ENCODE measurements at places on chromosomes 7 and 10.

- DNase-seq, result no peak
Measured at GRCh38 chr10:43640603-43641002, 8.1 kb downstream of the ZNF32 start.

DNA sequence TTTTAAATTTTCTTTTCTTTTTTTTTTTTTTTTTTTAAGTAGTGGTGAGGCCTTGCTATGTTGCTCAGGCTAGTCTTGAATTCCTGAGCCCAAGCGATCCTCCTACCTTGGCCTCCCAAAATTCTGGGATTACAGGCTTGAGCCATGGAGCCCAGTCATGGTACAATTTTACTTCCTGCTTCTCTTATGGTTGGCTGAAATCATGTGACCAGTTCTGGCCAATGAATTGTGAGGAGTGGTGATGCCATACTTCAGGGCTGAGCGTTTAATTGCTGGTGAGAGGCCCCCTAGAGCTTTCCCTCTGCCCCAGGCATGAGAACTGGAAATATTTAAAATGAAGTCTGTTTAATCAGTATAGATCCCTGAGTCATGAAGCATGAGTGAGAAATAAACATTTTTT lies 22.2 kb upstream of the BAIAP2L1 start:
- peak; percentile 31 for DNase-seq

DNA sequence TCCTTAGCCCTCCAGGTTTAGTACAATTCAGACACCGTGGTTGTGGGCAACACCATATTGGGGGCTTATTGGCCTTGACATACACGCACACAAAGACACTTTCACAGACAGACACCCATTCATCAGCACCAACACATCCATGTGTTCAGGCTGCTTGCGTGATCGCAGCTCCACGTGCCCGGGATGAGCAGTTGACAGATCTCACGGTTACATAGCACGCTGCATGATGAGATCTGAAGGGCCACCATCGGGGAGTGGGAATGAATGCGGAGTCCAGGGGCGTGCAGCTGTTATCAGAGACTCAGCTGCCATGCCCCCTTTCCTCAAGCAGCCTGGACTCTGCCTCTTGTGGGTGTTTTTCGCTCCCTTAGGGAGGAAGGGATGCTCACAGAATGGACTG lies 285.2 kb downstream of the USP6NL start:
- no peak for DNase-seq

GRCh38 chr10:3782451-3783315 lies 2.3 kb downstream of the KLF6 start:
- peak; percentile 80 for DNase-seq

- DNase-seq, result no peak
Measured at GRCh38 chr10:108307925-108308312, 1143.4 kb upstream of the SORCS1 start.

DNA sequence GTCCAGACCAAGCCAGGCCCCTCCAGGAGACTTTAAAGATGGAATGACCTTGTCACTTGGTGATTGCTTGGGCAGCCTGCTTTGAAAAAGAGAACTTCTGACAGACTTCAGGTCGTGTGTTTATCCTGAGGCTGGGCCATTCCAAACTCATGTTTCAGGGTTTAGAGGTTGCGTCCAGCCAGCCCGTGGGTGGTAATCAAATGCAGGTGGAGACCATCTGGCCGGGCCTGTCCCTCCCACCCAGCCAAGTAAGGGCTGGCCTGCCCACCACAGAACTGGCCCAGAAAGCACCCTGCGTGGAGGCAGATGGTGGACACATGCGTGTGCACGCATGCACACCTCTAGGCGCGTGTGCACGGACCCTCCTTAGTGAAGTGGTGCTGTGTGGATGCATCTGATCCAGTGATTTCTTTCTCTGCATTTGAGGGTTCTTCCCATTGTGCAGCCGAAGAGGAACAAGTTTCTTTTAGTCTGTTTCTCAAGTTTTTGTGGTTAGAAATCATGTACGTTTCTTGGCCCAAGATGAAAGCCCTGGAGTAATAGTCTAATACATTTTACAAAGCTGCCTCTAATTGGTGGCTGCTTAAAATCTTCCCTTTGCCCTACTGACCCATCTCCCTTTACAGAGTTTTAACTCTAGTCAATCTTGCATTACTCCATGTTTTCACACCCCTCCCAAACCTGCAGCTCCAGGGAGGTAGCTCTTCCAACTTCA lies 43.0 kb downstream of the SUFU start:
- DNase-seq, result no peak

- no peak for DNase-seq
Measured at GRCh38 chr10:113320987-113321386, 231.9 kb upstream of the HABP2 start.

DNA sequence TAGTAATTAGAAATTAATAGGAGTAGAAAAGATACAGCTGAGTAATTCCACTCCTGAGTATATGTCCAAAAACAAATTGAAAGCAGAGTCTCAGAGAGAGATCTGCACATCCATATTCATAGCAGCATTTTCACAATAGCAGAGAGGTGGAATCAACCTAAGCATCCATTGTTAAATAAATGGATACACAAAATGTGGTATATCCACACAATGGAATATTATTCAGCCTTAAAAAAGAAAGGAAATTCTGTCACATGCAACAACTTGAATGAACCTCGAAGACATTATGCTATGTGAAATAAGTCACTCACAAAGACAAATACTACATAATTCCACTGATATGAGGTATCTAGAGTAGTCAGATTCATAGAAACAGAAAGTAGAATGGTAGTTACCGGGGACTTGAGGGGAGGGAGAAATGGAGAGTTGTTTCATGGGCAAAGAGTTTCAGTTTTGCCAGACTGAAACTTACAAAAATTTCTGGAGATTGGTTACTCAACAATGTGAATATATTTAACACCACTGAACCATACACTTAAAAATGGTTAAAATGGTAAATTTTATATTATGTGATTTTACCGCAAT lies 18.4 kb downstream of the VTI1A start:
- no peak for DNase-seq

DNA sequence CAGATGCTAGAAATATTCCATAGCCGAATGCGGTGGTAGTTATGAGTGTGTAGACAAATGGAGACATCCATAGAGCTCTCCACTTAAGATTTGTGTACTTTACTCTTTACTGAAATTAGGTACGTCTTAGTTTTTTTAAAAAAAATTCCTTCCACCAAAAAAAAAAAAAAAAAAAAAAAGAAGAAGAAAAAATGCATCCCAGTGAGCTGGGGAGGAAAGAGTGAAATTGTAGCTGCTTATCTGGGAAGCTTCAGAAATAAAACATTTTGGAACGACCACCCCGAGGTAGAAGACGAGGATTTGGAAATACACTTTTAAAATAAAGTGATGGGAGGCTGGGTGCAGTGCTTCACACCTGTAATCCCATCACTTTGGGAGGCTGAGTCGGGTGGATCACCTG lies 53.8 kb downstream of the RGS10 start:
- no peak for DNase-seq

DNA sequence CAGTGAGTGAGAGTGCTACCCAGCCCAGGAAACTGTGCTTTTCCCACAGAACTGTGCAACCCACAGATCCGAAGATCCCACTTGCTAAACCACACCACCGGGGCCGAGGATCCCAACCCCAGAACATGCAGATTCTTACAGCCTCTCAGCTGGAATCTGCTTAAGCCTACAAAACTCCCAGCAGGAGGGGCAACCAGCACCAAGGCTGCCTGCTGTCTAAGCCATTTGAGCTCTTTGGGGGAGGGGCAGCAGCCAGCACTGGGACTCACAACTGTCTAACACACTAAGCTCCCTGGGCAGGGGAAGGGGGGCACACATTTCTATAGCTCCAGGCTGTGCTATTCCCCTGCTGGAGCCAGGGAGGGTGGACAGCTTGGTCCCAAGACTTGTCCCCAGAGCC lies 529.9 kb downstream of the XPNPEP1 start:
- no peak for DNase-seq

- DNase-seq, result no peak
Measured at GRCh38 chr10:31706464-31707092, 222.1 kb downstream of the ARHGAP12 start.

GRCh38 chr10:76665029-76665428 lies 972.6 kb downstream of the KCNMA1 start:
- no peak for DNase-seq

GRCh38 chr10:11170574-11170973 lies 152.9 kb downstream of the CELF2 start:
- no peak for DNase-seq

Data from hematopoietic multipotent progenitor cell treated with erythropoietin and hydrocortisone succinate and interleukin-3 and kit ligand, for 8 days (in vitro differentiated cells).